ENCODE measurements at places on chromosomes 13 and 19.

GRCh38 chr19:54477650-54478049 lies 4.6 kb upstream of the CDC42EP5 start:
- DNase-seq: no peak

- DNase-seq: no peak
Measured at GRCh38 chr19:55544776-55545439, 435 bp downstream of the SBK3 start.

- DNase-seq: no peak
Measured at GRCh38 chr19:15511671-15512424, 3.5 kb downstream of the CYP4F22 start.

DNA sequence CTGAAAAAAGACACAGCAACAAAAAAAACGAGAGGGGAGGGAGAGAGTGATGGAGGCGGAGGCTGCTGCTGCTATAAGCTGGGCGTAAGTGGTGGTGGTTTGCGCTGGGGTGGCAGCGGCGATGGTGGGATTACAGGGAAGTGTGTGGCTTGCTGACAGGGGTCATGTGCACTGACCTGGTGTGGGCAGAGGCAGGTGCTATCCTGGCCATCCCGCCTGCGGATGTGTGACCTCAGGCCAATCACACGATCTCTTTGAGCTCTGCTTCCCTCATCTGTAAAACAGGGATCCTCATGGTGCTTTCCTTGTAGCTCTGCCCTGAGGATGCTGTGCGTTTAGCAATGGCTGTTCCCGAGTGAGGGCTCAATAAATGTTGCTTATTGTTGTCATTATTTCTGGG lies 3.3 kb upstream of the ZNF580 start:
- no peak for DNase-seq

GRCh38 chr19:30653646-30654386 lies 281.6 kb downstream of the ZNF536 start:
- DNase-seq: no peak

Data from Right ventricle myocardium inferior (tissue), 1 donor.